ENCODE measurements at places on chromosomes 7 and 10. TPM values are rescaled to one million over a fixed set of nuclear protein-coding genes. Genes with fewer than 3 reads are reported as not detected.

AMPH gene
- total RNA-seq, result 3.5 TPM

ZNF117 gene
- total RNA-seq, result 15.1 TPM

MKX gene
- 0.87 TPM for total RNA-seq

GARIN1A gene
- total RNA-seq, result 2.7 TPM

KCP gene
- total RNA-seq, result 0.22 TPM

C10orf105 gene
- total RNA-seq, result 0.42 TPM

TNKS2 gene
- 56.7 TPM for total RNA-seq

CNNM1 gene
- not detected for total RNA-seq

TFPI2 gene
- 4.0 TPM for total RNA-seq

STAMBPL1 gene
- 25.3 TPM for total RNA-seq

AP5Z1 gene
- 46.9 TPM for total RNA-seq

C10orf62 gene
- total RNA-seq, result 1.7 TPM

TOMM7 gene
- total RNA-seq, result 168 TPM

CYP3A7 gene
- not detected for total RNA-seq

ECHDC3 gene
- total RNA-seq, result 48.6 TPM

CYP26A1 gene
- not detected for total RNA-seq

OR2A5 gene
- not detected for total RNA-seq

KLF14 gene
- 0.42 TPM for total RNA-seq

TEX47 gene
- total RNA-seq, result not detected

HOXA6 gene
- 14.0 TPM for total RNA-seq
